GM19239 (cell line): ENCODE measurements at places on chromosomes 16 and 17.

GRCh38 chr16:15672514-15673167, 22.6 kb downstream of the NDE1 start:
- no peak for DNase-seq

DNA sequence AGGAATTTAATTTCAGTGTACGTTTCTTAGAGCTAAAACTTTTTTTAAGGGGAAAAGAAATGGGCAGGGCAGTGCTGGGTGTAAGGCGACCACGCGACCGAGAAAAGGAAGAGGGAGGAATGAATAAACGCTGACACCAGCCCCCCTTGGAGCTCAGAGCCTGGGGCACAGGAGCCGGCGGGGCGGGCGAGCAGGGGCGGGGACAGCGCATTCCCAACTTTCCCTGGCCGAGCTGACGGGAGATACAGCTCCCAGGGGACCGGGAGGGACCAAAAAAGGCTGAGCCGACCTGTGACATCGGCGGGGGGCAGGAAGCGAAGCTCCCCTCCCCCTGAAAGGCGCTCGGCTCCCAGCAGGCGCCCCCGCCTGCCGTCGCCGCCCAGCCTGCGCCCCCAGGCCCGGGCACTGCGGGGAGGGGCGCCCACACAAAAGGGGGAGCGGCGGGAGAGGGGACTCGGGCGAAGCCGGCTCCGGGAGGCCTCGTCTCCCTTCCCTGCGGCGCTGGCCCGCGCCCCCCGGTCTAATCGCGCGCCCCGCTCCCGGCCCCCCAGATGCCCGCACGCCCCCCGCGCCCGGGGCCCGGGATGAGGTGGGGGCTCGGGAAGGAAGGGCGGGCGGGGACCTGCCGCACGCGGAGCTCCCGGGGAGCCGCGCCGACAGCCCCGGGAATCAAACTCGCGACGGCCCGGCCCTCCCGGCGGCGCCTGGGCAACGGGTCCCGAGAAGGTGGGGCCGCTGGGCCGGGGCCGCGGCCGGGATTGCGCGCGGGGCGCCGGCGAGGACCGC, 622 bp downstream of the CUEDC1 start:
- no peak for DNase-seq

- DNase-seq = no peak
Observed at GRCh38 chr17:51653878-51654277, 393.5 kb downstream of the UTP18 start.

- no peak for DNase-seq
Observed at GRCh38 chr17:58375256-58375655, 23.3 kb upstream of the SUPT4H1 start.

DNA sequence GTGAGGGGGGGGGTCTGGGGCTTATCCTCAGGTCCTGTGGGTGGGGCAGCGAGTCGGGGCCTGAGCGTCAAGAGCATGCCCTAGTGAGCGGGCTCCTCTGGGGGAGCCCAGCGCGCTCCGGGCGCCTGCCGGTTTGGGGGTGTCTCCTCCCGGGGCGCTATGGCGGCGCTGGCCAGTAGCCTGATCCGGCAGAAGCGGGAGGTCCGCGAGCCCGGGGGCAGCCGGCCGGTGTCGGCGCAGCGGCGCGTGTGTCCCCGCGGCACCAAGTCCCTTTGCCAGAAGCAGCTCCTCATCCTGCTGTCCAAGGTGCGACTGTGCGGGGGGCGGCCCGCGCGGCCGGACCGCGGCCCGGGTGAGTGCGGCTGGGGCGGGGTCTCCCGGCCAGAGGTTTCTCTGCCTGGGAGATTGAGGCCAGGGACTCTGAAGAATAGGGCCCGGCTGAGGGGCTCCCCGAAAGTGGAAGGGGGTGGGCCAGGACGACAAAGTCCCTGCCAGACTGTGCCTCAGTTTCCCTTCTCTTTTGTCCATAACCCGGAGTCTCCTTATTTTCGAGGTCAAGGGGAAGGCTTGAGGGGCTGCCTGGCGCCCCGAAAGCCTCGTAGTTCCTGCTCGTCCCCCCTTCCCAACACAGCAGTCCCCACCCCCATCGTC, at the start of gene FGF11:
TSS of gene FGF11 (plus strand) at position 51 of the 651 bp plus-strand sequence. CDS start at position 160, 109 bp downstream.
- no peak for DNase-seq

DNA sequence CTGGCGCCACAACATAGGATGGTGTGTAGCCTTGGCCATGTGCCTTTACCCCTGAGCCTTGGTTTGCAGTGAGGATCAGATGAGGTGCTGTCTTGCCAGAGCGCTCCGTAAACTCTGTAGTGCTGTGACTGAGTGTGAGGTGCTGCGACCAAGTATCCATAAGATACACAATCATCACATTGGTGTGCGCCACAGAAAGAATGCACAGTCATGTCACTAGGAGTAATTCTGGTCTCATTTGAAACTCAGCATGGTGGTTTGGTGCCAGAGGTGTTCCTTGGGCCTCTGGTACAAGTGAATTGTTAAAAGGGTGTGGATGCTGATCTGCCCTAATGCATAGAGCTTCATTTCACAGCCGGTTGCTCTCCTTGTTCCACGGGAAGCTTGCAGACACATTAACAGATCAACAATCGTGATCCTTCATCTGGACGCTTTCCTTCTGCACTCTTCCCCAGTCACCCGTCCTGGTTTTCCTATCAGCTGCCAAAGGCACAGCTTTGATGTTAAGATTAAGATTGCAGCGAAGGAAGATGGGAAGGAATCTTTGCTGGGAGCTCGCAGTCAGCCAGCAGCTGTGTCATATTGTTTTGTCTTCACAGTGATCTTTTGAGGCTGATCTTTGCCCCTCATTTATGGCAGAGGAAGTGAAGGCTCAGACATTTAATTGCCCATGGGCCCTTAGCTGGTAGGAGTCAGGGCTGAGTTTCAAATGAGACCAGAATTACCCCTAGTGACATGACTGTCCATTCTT, 79.1 kb downstream of the KSR1 start:
- DNase-seq = no peak

- DNase-seq = no peak
Observed at GRCh38 chr17:62906881-62907280, 59.2 kb upstream of the TANC2 start.

GRCh38 chr17:77419095-77419494, 278.3 kb downstream of the SEC14L1 start:
- DNase-seq = no peak

- DNase-seq = no peak
Observed at GRCh38 chr16:51181503-51181811, 30.4 kb upstream of the SALL1 start.

DNA sequence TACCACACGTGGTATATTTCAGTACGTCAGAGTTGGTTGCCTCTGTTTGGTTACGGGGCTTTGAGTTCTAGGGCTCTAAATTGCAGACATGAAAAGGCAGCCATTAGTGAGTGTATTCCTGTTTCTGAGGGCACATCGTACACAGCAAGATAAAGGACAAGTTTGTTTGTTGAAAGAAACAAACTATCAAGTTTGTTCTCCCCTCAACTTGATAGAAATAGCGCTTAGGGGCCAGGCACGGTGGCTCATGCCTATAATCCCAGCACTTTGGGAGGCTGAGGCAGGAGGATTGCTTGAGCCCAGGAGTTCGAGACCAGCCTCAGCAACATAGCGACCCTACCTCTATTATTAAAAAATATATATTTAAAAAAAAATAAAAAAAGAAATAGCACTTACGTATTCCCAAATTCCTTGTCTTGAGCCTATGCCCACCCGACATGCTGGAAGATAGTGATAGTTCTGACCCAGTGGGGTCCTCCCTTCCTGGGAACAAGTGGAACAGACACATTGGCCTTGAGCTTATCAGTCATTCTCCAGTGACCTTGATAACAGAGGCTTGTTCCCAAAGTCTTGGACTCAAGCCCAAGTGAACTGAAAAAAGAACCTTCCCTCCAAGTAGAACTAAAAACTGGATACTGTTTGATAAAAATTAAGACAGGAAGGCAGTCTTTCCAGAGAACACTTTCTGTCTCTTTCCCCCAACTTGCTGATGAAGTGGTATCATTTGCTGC, 139.9 kb upstream of the CACNG3 start:
- no peak for DNase-seq

GRCh38 chr17:34710226-34710625, 130.8 kb downstream of the TMEM132E start:
- DNase-seq = no peak

DNA sequence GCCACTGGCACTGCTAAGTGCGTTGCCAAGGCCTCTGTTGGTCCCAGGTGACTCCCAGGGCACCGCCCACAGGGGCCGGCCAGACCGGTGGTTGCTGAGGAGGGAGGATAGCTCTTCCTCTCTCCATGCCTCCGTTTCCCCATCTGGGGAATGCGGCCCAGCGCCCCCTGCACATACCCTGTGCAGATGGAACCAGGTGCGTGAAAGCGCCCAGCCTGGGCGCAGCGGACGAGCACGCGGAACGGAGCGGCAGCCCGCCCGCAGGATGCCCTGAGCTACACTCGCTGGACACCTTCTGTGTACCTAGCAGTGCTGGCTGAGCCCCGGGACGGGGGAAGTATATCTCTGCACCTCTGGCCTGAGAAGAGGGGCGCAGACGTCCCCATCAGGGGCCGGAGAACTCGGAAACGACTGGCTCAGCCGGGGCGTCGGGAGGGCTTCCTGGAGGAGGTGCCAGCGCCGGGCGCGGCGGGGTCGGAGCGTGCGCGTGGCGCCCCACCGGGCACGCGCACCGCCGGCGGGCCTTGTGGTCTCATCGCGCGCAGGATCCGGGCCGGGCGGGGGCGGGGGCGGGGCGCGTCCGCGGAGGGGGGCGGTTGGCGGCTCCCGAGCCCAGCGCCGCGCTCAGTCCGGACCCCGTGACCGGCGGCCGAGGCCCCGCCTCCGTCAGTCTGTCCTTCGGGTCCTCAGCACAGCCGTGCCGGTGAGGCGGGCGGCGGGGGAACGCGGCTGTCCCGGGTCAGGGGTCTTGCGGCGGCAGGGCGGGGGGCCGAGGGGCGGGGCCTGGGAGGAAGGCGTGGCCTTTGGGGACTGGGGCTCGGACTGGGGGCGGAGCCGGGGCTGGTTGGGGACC, at the start of the genes CCDC78 and HAGHL:
TSS of gene CCDC78 (minus strand) at position 6 of the 853 bp plus-strand sequence. CDS start 76 bp downstream, outside the sequence.
TSS of gene HAGHL (plus strand) at position 669 of the 853 bp plus-strand sequence. CDS start 404 bp downstream, outside the sequence.
- DNase-seq = peak; percentile 90

DNA sequence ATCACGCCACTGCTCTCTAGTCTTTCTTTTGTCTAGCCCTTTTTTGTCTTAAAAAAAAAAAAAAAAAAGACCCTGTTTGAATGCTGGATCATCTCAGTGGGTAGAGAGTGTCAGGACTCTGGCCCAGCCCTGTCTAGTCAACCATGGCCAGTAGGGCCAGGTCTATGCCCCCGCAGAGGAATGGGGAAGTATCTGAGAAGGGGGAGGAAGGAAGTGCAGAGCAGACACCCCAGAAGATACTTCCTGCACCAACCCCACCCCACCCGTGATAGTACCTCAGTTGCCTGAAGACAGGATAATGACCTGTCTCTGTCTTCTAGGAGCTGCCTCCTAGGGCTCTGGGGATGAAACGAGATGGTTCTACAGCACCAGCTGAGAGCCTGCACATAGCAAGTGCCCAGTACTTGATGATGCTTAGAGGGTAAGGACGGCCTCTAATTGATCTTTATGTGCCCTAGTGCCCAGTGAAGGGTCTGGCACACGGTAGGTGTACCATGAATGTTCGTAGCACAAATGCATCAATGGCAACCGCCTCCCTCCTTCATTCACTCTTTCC, 55.4 kb downstream of the ABAT start:
- no peak for DNase-seq

- no peak for DNase-seq
Observed at GRCh38 chr17:27525836-27526603, 69.8 kb downstream of the KSR1 start.

DNA sequence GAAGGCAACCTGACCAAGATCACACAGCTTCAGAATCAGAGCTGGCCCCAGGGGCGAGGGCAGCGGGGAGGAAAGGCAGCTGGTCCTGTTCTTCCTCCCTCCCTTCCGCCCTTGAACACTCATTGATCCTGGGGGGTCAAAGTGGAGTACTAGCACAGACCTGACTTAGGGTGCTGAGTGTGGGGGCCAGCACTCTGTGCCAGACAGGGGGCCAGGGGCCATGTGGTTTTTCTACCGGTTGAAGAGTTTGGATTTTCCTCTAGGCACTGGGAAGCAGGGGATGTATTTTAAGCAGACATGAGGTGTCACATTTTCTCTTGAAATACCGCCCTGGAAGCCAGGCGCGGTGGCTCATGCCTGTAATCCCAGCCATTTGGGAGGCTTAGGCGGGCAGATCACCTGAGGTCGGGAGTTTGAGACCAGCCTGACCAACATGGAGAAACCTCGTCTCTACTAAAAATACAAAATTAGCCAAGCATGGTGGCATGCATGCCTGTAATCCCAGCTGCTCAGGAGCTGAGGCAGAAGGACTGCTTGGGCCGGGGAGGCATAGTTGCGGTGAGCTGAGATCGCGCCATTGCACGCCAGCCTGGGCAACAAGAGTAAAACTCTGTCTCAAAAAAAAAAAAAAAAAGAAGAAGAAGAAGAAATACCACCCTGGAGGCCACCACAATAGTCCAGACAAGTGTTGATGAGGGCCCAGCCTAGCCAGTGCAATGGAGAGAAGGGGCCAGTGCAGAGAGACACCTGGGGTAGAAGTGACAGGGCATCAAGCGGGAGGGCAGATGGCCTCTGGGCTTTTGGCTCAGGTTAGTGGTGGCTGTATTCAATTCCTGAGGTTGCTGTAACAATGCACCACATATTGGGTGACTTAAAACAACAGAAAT, 15.3 kb downstream of the OSBPL7 start:
- DNase-seq = no peak

GRCh38 chr16:46911038-46911437, 26.9 kb downstream of the GPT2 start:
- DNase-seq = peak; percentile 44

DNA sequence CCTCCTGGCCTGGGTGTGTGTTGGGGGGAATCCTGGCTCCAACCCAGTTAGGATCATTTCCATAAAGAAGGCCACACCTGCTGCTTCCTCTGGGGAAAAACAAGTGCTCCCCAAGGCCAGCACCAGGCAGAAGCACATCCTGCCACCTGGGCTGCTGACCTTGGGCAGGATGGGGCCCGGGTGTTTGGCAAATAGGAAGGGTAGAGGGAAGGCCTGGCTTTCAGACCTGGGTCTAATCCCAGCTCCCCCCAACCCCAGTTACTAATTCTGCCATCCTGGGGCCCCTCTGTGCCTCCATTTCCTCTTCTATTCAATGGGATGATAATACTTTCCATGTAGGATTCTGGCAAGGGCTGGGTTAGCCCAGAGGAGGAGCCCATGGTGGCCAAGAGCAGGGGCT, 3.0 kb upstream of the NLRC5 start:
- no peak for DNase-seq

- DNase-seq = no peak
Observed at GRCh38 chr17:70434536-70435490, 265.5 kb downstream of the KCNJ2 start.

GRCh38 chr16:68499006-68499405, 40.1 kb upstream of the ZFP90 start:
- no peak for DNase-seq

GRCh38 chr16:14345512-14346115, 274.5 kb downstream of the MRTFB start:
- no peak for DNase-seq

DNA sequence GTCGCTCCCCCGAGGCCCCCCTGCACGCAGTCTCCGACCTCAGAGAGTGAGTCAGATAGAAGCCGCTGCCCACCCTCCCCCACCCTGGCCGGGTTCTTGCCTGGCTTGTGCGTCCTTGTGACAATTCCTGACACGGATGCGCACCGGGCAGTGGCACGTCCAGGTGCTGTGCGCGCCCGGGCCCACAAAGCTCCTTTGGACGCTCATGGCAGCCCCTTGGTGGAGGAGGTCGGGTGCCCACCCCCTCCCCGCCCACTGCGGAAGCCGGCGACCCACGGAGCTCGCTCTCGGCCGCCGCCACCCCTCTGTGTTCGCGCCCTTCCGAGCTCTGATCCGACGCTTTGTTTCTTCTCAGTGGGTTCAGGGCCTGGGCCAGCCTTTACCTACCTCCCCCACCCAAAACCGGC, 662 bp upstream of the TUBB3 start:
- no peak for DNase-seq
